Cerebellum (tissue), 4 donors: ENCODE measurements at places on chromosomes 4 and X.

GRCh38 chr4:87077914-87078585 lies 142.4 kb downstream of the KLHL8 start:
- no peak for DNase-seq

DNA sequence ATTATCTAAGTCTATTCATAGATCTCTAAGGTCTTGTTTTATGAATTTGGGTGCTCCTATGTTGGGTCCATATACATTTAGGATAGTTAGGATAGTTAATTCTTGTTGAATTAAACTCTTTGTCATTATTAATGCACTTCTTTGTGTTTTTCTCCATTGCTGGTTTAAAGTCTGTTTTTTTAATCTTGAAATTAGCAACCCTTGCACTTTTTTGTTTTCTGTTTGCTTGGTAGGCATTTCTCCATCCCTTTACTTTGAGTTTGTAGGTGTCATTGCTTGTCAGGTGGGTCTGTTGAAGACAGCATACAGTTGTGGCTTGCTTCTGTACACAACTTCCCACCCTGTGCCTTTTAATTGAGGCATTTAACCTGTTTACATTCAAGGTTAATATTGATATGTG lies 434.8 kb downstream of the OPHN1 start:
- no peak for DNase-seq

DNA sequence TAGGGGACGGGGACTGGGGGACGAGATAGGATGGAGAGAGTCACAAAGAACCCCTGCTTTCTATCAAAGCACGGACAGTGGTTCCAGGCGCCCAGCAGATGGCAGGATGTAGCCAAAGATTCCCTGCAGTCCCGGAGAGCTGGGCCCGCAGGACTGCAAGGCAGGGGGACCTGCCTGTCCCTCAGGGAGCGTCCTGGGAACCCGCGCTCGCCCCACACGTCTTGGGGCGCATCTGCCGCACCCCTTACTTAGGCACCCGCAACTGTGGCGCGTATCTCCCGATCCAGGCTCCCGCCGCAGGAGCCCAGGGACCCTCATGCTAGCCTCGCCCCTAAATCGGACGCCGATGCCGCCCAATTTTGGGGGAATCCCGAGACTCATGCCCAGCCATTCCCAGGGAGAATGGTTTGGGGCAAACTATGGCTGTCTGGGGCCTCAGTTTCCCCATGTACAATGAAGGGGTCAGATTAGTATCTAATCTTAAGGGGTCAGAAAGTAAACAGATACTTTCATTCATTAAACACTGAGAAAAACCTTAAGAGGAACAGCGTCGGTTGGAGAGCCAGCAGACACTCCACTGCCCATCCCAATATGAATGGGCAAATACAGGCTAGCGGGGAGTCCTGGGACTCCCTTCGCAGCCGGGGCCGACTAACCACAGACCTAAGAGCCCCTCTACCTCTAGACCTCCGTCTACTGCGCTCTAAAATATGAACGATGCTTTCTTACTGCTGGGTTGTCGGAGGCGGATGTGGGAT lies 581 bp upstream of the STK32B start:
- peak; percentile 62 for DNase-seq

DNA sequence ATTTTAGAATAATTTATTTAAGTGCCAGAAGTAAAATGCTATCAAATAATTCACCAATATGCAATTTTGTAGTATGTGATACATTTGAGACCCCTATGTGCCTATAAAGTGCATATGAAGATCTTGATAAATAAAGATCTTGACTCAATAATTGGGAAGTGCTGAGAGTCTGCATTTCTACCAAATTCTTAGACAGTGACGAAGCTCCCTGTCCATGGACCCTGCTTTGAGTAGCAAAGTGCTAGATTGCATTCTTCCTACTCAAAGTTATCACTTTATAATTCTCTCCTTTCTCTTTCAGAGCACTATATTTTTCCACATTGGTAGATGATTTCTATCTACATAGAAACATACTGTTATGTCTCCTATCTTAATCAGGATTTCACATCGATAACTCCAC lies 1393.9 kb downstream of the ARAP2 start:
- DNase-seq: no peak

GRCh38 chrX:41870719-41871151 lies 52.6 kb downstream of the CASK start:
- no peak for DNase-seq

DNA sequence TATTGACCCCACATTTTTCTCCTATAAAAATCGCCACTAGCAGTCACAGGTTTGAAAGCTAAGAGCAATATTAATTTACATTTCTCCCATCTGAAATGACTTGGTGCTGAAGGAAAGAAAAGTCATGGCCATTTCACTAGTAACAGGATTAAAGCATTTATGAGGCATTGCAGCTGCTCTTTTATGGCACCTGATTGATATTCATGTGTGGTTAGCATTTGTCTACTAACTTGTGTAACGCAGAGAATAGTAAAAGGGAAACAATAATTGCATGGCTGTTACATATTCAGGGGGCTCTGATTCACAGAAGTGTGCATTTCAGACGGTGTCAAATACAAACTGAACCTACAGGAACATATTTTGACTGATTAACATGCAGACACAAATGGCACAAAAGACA lies 5.2 kb downstream of the PCDH19 start:
- no peak for DNase-seq

DNA sequence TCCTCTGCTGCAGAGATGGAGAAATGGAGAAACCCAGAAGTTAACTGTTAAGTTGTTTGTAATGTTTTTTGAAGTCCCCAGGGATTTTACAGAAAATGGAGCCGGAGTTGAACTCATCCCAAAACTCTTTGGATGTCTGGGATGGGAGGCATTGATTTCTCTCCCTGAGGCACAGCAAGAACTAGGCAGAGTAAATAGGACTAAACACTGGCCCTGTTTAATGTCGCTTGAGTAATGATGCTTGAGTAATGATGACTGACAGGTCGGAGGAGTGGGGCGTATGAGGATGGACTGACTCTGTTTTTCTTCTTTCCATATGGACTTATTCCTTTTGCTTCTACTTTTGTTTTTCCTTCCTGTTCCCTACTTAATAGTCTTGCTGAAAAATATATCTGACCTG lies 69.9 kb downstream of the ARHGAP10 start:
- no peak for DNase-seq

DNA sequence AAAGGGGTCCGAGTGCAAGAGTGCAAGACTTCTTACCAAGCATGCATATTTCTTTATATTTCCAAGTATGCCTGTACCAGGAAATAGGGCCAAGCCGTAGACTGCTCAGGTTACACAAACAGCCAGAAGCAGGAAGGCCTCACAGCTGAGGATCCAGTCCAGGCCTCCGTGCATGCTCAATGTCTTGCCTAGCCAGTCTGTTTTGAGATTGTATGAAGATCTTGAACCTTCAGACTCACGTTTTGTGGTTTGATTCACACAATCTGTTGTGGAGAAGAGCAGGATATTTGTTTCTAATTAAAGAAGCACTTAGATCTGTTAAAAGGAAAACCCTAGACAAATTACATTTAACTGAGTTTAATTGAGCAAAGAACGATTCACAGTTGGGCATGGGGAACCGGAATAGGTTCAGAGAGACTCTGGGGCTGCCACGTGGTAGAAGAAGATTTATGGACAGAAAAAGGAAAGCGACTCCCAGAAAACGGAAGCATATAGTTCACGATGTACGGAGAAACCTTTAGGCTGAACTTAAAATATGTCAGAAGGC lies 1.2 kb downstream of the MGST2 start:
- peak; percentile 39 for DNase-seq

DNA sequence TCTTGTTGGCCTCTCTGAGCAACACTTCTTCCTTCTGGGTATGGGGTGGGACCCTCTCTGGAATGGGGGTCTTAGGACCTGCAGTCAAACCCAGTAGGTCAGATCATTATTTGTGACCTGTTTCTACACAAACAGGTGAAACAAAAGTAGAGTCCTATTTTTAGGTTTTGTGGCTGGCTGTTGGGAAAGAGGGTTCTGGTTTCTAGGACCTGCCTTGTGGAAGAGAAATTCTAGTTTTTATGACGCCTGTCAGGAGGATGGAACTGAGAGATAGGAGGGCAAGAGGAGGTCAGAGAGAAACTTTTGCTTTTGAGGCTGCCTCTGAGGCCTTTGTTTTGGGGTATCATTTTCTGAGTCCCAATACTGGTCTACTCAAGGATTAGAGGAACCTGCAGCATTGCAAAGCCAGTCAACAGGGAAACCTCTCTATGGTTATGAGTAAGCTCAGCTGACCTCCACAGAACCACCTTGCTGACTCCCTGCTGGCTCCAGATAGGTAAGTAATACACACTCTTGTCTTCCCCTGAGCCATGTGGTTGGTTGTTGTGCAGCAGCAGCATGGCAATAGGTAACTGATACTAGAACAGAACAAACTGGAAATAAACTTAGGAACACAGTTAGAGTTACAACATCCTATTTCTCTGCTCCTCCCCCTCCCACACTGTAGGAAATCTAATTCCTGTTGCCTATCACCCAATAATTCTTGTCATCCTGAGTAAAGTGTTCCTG lies 114.7 kb upstream of the VCX3B start:
- DNase-seq: no peak

DNA sequence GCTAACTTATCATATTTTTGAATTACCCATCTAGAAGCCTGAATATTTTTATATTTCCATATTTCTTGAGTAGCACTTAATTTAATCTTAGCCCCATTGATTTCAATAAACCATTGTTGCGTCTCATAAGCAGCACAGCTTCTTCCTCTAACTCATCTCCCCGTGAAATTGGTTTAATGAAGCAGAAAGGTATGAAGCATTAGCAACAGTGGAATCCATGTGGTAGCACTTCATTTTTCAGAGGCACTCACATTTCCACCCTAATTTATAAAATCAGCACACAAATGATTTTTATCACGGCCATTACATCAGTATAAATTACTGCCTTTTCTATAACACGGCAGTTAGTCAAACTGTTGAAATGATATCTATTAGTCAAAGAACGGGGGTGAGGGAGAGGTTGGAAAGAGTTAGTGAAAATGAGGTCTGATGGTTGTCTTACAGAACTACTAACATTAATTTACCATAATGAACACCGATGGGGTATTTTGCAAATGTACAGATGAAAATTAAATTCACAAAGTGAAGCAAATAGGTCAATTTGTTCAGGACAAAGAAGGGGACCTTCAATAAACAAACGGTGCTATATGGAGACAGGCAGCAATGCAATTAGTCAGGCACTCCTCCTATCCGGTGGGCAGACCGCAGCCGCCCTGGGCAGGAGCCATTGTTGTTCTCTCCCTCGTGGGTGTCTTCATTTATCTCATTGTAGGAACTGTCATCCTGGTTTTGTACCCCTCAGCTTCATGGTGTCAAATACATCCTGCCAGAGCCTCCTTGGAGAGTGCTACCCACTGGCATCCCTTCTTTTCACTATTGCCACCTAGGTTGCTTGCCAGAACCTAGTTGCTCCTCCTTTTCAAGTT lies 205.7 kb downstream of the SOX3 start:
- no peak for DNase-seq

- no peak for DNase-seq
These were observed 2.1 kb upstream of the STAP1 start for GRCh38 chr4:67556436-67556835.

DNA sequence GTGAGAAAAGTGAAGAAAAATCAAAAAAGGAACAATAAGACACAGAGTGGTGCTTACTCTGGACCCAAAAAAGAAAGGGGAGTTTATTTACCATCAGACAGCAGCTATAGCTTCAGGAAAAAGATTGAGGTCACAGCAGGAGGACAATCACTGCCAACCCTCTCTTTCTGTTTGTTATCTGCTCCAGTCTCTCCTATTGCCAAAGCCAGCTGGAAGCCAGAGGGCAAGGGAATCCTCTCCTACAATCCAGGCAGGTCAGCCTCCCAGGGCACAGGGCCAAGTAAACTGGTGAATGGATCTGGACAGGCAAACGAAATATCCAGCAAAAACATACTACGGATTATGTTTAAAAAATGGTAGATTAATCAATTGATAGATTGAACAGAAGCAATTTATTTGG lies 306.9 kb upstream of the SLIT2 start:
- peak; percentile 70 for DNase-seq

DNA sequence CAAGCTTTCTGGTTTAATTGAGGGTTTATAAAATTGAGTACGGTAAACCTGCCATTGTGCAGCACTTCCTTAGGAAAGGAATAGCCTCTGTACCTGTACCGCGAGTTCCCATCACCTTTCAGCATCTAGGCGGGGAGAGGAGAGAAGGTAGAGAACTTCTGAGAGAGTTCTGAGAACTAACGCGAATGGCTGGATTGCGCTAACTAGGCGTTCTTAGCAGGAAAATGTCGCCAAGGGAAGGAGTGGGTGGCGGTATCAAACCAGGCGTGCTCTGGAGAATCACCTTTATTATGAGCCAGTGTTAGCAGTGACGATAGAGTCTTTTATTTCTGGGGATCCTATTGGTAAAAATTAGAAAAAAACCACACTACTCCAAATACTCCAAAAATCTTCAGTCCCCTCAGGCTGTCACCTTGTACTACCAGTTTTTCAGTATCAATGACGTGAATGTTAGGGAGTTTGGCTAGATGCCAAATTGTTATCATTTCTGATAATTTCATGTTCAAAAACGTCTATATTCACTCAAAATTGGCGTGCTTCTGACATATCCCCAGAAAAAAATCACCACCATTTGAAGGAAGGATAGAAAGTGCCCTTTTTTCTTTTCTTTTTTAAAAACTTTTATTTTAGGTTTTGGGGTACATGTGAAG lies 1.4 kb downstream of the UGT8 start:
- DNase-seq: no peak

GRCh38 chr4:7902826-7903225 lies 36.8 kb downstream of the AFAP1 start:
- DNase-seq: no peak

- no peak for DNase-seq
These were observed 50.8 kb upstream of the EDNRA start for GRCh38 chr4:147430111-147430510.

- no peak for DNase-seq
These were observed 1228.0 kb downstream of the RPA4 start for GRCh38 chrX:98111684-98112083.

- no peak for DNase-seq
These were observed 342.5 kb upstream of the FSTL5 start for GRCh38 chr4:162506253-162506652.

GRCh38 chr4:85556283-85556682 lies 81.3 kb downstream of the ARHGAP24 start:
- DNase-seq: no peak

- no peak for DNase-seq
These were observed 84.0 kb downstream of the PHKA2 start for GRCh38 chrX:18899796-18900380.

- DNase-seq: no peak
These were observed 29.3 kb upstream of the REPS2 start for GRCh38 chrX:16917120-16917519.

- no peak for DNase-seq
These were observed 296.0 kb upstream of the HS3ST1 start for GRCh38 chr4:11724731-11725130.

DNA sequence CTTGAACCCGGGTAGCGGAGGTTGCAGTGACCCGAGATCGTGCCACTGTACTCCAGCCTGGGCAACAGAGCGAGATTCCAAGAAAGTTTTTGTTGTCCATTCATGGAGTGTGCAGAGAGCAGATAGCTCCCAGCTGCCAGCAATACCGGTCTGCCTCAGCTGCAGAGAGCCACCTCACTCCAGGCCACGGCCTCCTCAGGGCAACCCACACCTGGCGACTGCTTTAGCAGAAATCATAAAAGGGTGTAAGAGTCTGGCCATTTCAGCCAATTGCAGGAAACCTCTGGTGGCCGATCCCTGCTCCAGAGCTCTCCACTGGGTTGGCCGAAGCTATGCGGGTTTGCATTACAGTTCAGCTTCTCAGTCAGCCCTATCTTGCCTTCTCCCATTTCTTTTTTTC lies 227.4 kb upstream of the BCOR start:
- no peak for DNase-seq

- DNase-seq: no peak
These were observed 58.5 kb downstream of the RTL9 start for GRCh38 chrX:110417128-110417527.

- DNase-seq: no peak
These were observed 187.5 kb downstream of the NSUN7 start for GRCh38 chr4:40937140-40937725.
